HEK293T (cell line): ENCODE measurements at places on chromosomes 11 and 22.

- DNase-seq: no peak
These were observed 186.9 kb upstream of the NAV2 start for GRCh38 chr11:19525714-19526113.

DNA sequence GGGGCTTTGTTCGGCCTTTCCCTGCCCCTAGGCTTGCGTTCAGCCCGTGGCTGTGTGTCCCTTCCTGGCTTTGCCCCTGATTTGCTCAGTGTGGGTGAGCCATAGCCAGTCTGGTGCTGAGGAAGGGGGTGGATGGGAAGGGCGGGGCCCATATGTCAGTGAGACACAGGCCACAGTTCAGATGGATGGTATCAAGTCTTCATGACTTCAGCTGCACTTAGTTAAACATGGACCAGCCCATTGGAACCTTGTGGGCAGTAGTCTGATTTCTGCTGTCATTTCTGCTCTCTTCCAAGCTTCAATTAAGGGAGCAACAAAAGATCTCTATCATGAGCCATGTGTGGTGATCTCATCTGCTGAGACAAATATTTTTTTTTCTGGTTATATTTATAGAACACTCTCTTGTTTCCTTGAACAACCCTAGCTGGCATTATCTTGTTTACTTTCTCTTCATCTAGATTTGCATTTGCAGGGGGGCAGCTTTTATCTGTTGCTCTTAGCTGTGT lies 21.6 kb upstream of the PEX26 start:
- no peak for DNase-seq

GRCh38 chr22:17403906-17404305 lies 34.6 kb downstream of the CECR2 start:
- DNase-seq: no peak

DNA sequence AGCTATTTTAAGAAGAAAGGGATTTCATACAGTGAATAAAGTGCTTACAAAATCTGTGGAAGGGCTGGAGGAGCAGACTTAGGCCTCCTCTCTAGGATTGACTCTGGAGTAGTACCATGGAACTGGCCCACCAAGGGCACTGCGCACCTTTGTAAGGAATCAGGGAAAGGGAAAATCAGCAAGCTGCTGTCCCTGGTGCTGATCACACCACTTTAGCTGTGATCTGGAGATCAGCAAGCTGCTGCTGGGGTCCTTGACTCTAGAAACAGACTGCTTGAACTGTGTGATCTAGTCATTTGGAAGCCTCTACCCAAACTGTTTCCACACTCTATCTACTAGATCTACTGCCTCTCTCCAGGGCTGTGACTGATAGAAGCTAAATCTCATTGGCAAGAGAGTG lies 18.4 kb upstream of the TECTA start:
- peak; percentile 21 for DNase-seq

DNA sequence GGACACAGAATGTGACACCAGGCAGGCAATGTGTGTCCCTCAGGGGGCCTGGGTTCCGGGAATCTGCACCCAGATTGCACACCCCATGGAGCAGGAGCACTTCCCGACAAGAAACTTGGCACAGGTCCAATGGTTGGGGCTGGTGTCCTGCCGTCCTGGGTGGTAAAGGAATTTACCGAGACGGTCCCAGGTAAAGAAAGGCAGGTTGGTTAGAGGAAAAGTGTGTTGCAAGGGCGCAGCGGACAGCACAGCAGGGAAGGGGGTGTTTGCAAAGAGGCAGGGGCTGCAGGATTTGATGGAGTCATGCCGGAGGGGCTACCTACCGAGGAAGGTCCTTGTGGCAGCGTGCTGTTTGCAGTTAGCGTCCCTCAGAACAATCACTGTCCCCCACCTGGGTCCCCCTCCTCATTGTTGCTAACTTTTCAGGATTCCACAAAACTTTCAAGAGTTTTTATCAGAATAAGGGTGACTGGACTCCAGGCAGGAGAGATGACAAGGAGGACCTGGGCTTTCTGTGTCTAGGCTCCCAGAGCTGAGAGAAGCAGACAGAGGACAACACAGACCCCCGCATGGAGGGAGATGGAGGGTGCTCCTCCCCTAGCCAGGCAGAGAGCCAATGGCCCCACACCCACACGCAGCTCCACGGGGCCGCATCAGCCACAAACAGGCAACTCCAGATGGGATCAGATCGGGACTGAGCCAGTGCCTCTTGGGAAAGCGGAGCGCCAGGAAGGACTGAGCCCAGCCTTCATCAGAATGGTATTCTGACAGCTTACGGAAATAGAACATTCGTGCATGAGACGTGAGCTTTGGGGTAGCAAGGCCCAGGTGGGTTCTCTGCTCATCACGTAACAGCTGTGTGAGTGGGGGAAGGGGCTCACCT lies 1423.9 kb downstream of the BRD1 start:
- no peak for DNase-seq

DNA sequence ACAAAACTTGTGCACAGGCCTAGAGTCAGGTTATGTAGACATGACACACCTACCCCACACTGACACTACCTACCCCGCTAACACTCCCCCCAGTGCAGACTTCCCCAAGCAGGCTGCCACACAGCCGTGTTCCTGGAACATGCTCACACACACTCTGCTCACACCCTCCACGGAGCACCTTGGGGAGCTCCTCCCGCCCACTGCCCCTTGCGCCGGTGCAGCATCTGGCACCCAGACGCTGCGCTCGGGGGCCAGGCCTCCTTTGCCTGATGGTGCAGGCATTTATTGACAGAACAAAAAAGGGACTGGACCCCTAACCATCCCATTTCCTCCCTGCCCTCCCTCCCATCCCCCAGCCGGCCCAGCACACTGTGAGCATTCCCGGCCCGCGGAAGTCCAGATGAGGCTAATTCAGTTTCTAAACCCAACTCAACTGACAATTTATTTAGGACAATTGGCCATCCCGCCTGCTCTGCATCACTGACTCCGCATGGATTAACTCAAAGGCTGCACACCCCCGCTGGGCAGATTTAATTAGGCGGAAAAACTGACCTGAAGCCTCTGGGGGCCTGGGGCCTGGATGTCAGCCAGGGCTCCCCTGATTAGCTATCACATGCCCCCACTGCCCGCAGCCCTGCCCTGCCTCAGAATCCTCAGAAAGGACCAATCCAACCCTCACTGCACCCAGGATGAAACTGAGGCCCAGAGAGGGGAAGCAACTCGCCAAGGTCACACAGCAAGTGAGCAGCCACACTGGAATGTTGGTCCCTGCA lies 30.1 kb downstream of the KCNC1 start:
- no peak for DNase-seq

DNA sequence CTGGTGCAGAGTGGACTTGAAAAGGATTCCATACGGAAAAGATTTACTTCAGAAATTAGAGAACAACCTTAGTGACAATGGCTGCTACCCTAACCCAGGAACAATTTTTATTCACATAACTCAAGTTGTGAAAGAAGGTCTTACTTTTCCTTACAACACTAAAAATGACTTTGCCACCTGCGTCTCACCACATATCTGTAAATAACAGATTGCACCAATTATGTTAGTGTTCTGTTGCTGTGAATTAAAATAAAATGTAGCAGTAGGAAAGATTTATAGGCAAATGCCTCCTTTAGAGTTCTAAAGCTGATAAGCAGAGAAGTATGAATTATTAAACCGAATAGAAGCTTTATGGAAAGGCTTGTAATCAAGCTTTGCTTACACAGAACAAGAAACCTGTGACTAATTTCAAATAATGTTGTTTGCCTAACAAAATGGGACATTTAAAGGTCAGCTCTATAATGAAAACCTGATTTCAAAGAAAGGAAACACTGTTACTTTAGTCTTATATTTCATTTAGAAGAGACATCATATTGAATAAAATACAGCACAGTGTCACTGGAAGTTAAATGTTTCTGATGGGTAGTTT lies 2237.8 kb downstream of the LRRC4C start:
- no peak for DNase-seq

GRCh38 chr11:115871161-115871760 lies 367.0 kb upstream of the CADM1 start:
- DNase-seq: no peak

- no peak for DNase-seq
These were observed 87.7 kb downstream of the PDE2A start for GRCh38 chr11:72586321-72587090.

- no peak for DNase-seq
These were observed 11.3 kb upstream of the NLRP6 start for GRCh38 chr11:266676-267439.
